Osteoblast (primary cell): ENCODE measurements at places on chromosomes 1 and 21. TPM values are rescaled to one million over a fixed set of nuclear protein-coding genes. Genes with fewer than 3 reads are reported as not detected.

Gene CR1L
- total RNA-seq = not detected in 2 replicates

GRCh38 chr1:87478231-87478630 lies 149.6 kb downstream of the LMO4 start:
- peak; percentile 55 for DNase-seq

GRCh38 chr21:40714536-40714935 lies 132.4 kb downstream of the DSCAM start:
- DNase-seq = no peak

- peak; percentile 92 for DNase-seq
Observed at GRCh38 chr1:225813214-225813964, 3.5 kb downstream of the EPHX1 start.

Gene NMNAT2
- total RNA-seq = 2.5 and 5.6 TPM in 2 replicates

- DNase-seq = no peak
Observed at GRCh38 chr1:113199760-113200455, 126.9 kb downstream of the LRIG2 start.

DNA sequence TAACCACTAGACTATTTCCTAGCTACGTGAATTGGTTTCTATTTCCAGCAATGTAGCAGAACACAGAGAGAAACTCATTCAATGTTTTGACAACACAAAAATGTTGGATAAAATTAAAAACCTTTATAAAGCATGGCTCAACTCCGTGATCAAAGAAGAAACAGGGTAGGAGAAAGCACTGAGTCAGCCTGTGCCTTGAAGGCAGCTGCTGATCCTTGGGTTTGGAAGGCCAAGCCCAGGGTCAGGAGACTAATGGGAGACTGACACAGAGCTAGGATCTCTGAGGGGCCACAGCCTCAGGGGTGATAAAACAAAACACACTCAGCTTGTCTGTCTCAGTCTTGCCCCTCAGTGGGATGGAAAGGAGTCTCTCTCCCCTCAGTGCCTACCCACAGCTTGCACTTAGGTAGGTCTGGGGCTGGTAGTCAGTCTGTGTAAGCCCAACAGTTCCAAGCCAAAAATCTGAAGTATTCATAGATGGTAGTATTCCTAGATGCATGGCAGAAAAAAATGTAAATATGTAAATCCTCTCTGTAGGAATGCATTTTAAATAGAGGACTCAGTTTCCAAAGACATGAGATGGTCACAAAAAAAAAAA lies 53.3 kb downstream of the B3GALNT2 start:
- DNase-seq = no peak

Gene OPTC
- total RNA-seq = not detected in 2 replicates

GRCh38 chr21:31446226-31446855 lies 102.3 kb upstream of the TIAM1 start:
- DNase-seq = no peak

- no peak for DNase-seq
Observed at GRCh38 chr1:62337706-62338631, 18.7 kb upstream of the KANK4 start.

Gene NGF
- total RNA-seq = 3.8 and 6.2 TPM in 2 replicates

DNA sequence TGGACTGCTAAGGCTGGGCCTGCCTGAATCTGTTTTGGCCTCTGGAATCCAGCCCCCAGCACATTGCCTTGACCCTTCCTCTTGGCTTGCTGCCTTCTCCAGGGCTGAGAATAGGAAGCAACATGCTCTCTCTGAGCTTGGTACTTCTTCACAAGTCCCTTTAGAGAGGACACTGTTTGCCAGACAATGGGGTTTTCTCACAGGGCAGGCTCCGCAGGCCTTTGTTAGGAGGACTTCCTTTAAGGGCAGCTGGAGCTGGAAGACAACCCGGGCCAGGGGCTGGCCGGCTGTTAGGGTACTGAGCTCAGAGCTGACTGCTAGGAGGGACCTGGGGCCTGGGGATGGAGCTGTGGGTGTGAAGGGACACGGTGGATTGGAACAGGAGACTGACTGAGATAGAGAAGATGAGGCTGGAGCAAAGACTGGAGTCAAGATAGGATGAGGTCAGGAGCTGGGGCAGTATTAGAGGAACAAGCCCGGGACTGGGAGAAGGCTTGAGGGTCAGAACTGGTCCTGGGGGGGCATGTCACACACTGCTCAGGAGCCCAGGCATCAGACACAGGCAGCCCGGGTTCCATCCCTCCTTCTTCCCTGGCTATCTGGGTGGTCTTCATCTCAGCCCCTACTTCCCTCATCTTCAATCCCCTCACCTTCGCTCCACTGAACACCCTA lies 5.4 kb upstream of the ALPL start:
- no peak for DNase-seq
